ENCODE measurements at places on chromosomes 16 and 17.

GRCh38 chr16:53816211-53816836 lies 112.4 kb downstream of the FTO start:
- no peak for DNase-seq

DNA sequence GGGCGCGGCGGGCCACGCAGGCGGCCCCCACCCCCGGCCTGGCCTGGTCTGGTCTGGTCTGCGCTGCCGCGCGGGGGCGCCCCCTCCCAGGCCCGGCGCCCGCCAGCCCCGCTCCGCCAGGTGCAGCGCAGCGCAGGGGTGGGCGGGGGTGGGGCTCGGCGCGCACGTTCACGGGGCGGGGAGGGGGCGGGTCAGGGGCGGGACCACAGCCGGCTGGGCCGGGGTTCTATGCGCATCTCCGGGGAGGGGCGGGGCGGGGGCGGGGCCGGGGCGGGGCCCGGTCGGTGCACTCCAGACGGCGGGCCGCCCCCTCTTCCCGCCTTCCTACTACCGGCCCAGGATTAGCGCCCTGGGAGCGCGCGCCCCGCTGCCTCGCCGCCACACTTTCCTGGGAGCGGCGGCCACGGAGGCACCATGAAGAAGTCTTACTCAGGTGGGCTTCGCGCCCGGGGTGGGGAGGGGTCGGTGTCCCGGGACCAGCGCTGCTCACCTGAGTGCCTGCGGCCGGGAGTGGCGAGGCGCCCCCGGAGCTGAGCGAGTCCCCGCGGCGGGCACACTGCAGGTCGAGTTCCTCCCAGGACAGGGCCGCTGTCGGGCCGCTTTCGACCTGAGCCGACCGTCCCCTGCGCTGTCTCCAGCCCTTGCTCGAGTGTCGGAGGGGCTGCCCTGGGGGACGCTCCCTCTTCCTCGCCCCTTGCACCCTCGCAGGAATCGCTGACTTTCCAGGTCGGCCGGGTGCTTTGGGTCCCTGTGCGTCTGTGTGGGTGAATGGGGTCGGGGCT lies 140.5 kb downstream of the SEC14L1 start:
- peak; percentile 62 for DNase-seq

GRCh38 chr17:68289936-68290267 lies 1.0 kb downstream of the SLC16A6 start:
- DNase-seq, result no peak

GRCh38 chr16:80986557-80986956 lies 20.1 kb downstream of the CMC2 start:
- no peak for DNase-seq

DNA sequence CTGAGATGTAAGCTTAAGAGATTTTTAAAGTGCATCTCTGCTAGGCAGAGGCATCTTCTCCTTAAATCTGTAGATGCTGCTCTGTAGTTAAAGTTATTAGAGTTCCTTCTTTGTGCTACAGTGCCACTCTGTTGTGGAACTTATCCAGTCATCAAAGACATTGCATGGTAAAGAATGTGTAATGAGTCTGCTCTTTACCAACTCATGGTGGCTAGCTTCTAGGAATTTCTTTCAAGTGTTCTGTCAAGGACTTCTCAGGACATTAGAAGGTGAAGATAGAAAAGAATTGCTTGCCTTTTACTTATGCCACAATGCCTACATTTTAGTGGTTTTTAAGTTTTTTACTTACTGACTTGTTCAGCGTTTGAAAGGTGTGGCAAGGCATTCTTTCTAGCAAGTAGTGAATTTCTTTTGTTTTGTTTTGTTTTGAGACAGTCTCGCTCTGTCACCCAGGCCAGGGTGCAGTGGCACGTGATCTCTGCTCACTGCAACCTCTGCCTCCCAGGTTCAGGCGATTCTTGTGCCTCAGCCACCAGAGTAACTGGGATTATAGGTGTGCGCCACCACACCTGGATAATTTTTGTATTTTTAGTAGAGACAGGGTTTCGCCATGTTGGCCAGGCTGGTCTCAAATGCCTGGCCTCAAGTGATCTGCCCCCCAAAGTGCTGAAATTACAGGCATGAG lies 20.3 kb upstream of the ARL2BP start:
- no peak for DNase-seq

DNA sequence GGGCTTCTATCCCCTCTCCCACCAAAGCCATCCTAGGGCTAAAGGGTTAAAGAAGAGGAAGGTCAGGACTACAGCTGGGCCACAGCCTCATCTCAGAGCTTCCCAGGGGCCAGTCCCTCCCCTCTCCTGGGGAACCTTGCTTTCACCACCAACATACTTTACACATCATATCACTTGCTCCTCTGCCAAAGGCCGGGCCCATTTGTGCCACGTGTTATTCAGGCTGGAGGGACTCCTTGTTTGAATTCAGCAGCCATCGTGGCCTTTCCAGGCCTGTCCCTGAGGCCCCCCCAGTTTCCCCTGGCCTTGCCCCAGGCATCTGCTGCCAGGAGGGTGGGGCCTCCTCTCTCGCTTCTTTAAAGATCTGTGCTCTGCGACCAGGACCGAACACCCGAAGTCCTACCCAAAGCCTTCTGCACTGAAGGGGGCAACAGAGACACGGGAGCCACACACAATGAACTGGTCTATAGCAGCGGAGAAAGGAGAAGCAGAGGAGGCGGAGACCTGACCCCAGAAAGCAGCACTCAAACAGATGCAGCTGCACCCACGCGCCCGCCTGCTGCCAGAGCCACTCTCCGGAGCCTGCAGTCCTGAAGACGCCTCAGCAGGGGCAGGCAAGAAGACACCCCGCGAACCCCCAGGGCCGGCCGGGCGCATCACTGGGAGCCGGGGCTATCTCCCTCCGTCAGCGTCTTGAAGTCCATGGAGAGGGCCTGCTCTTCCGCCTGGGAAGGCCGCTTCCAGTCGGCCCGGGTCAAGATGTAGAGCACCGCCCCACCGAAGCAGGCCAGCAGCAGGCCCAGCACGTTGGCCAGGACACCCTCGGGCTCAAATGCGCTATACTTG lies 12.1 kb downstream of the CYB561 start:
- DNase-seq, result no peak

DNA sequence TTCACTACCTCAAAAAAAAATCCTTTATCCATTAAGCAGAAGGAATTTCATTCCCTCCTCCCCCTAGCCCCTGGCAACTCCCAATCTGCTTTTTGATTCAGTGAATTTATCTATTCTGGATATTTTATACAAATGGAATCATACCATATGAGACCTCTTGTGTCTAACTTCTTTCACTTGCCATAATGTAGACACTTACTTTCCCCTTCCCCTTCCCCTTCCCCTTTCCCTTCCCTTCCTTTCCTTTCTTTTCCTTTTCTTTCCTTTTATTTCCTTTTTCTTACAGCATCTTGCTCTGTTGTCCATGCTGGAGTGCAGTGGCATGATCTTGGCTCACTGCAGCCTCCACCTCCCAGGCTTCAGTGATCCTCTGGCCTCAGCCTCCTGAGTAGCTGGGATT lies 50.5 kb downstream of the PSMD12 start:
- DNase-seq, result no peak

- no peak for DNase-seq
These were observed 25.9 kb upstream of the APOH start for GRCh38 chr17:66255112-66255511.

- no peak for DNase-seq
These were observed 20.1 kb upstream of the DLX3 start for GRCh38 chr17:50015146-50015545.

- no peak for DNase-seq
These were observed 6.2 kb downstream of the HASPIN start for GRCh38 chr17:3729881-3730280.

DNA sequence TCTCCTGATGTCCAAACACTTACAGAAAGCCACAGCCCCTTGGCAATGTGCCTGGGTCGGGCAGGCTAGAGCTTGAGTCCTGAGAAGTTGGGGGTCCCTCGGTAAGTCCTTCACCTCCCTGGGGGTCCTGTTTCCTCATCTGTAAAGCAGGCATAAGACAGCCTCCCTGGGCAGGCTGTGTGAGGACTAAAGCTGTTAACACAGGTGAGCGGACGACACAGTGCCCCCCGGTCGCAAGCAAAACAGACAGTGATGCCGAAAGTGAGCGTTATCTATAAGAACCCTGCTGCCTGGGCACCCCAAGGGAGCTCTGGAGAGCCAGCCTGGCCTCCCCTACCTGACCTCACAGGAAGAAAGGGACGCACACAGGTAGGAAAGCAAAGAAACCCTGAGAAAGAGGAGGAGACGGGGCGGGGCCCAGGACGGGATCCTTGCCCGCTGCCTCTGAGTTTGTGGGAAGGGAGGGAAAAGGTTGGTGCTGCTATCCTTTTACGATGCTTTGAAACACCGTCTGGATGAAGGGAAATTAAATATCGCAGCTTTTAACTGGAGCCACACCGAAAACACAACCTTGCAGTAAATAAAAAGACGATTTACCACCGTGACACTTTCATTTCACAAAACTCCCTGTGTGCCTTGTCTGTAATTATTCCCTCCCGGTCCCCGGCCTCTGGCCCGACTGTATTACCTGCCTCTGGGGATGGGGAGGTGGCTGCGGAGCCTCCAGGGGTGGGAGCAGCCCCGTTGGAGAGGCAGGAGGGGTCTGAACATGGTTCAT lies 67.1 kb downstream of the ENGASE start:
- no peak for DNase-seq

DNA sequence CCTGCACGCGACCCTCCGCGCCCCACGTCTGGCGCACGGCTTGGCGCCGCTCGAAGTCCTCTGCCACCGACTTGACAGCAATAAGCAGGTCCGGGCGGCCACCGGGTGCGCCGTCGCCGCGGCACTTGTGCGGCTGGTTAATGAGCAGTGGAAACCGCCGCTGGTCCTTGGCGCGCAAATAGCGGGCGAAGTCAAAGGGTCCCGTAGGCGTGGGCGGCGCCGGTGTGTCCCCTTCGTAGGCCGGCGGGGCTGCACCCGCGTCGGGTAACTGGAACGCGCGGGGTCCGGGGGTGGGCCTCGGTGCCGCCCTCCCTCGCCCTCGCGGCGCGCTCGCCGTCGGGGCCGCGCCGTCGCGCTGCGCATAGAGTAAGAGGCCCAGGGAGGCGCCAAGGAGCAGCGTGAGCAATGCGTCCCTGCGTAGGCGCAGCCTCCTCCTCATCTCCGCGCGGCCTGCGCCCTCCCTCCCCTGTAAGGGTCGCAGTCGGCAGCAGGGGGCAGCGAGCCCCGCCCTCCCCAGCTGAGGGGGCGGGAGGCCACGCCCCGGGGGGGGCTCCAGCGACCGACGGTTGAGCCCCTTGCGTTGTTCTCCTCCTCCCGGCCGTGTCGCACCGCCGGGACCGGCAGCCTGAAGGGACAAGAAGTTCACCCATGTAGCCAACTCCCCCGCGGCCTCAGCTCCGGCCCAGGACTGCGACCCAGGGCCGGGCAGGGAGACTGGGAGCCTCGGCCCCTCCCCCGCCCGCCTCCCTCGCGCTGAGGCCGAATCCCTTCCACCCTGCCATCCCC lies 558 bp downstream of the B3GNT9 start:
- peak; percentile 54 for DNase-seq

- no peak for DNase-seq
These were observed 38.8 kb upstream of the ANKFN1 start for GRCh38 chr17:56114469-56114868.

DNA sequence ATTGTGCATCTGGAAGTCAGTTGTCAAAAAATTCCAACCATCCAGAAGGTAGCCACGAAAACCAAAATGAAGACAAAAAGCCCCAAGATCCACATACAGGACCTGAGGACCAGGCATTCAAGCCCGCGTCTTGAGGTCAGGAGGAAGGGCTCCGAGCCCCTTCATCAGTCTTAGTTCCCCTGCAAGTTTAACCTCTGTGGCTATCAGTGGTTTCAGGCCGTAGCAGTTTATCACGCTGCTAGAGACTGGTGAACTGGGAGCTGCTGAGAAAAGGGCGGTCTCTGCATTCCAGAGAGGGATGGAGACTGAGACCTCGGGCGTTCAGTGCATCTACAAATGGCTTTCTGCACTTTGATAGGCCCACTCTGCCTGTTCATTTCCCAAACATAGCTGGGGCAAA lies 70.6 kb downstream of the IRF8 start:
- no peak for DNase-seq

DNA sequence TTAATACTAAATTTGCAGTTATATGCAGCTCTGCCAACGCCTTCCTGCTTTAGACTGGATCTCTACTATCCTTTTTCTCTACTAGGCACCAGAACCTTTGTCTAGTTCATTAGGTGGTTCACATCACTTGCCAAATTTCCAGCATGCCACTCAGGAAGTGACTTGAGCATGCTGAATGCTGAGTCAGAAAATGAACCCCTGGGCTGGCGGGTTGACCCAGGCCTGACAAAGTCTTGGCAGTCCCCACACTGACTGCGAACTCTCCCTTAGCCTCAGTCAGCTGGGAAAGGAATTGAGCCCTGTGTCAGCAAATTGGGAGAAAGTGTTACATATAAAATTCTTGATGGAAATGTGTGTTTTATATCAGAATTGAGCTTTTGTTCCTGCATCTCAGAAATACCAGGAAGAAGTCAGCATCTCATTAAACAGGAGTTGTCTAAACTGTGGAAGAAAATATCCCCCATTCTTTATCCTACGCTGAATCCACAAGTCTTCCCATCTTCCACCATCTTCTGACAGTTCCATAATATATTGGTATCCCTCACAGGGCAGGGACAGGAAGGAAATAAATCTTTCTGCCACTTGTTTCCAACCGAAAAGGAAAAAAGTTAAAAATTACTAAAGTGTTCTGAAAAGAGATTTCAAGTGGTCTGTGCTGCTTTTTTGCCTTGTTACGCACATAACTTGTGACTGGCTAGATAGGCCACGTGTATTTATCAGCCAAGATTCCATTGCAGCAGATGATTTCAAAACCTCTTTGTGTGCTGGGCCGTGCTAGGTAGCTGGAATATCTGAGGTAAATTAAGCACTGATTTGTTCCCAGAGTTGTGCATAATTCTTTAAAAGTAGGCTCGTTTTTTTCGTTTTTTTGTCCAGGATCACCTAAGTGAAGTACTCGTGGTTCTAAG lies 16.7 kb upstream of the SLC12A3 start:
- DNase-seq, result no peak

GRCh38 chr17:2113279-2113622 lies 58.3 kb downstream of the HIC1 start:
- no peak for DNase-seq

GRCh38 chr17:28193241-28193640 lies 125.8 kb upstream of the TMEM97 start:
- no peak for DNase-seq

DNA sequence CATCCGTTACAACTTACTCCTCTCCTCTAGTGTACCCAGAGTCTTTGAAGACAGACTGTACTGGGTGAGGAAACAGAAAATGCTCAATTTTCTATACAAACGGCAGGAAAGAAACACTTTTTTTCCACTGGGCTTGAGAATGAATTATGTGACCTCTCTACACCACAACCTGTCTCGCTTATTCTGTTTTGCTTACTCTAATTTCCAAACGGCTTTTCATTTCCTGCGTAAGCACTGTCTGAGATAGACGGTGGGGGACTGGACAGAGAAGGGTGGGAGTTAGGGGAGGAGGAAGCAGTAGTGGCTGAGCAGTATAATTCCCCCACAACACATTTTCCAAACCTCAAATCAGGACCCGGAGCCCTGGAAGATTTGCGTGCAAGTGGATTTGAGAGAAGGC lies 191.4 kb upstream of the SDK2 start:
- DNase-seq, result no peak

- DNase-seq, result no peak
These were observed 392.2 kb downstream of the NPIPA8 start for GRCh38 chr16:17944345-17944744.

GRCh38 chr16:7550096-7550495 lies 217.5 kb downstream of the RBFOX1 start:
- no peak for DNase-seq
